Activated CD4-positive, alpha-beta T cell treated with anti-CD3 and anti-CD28 coated beads, Interleukin-2, amount 50 U/mL, for 16 hours (primary cell): ENCODE measurements at places on chromosomes 12 and 14.

- DNase-seq = no peak
These were observed 451.8 kb upstream of the TBX3 start for GRCh38 chr12:115135800-115136211.

GRCh38 chr14:75570797-75571196 is 7.6 kb upstream of the FLVCR2 start:
- DNase-seq = peak; percentile 72

GRCh38 chr14:71855399-71856036 is 76.7 kb upstream of the RGS6 start:
- peak; percentile 59 for DNase-seq

- DNase-seq = no peak
These were observed 42.4 kb upstream of the GPATCH2L start for GRCh38 chr14:76109087-76109880.

DNA sequence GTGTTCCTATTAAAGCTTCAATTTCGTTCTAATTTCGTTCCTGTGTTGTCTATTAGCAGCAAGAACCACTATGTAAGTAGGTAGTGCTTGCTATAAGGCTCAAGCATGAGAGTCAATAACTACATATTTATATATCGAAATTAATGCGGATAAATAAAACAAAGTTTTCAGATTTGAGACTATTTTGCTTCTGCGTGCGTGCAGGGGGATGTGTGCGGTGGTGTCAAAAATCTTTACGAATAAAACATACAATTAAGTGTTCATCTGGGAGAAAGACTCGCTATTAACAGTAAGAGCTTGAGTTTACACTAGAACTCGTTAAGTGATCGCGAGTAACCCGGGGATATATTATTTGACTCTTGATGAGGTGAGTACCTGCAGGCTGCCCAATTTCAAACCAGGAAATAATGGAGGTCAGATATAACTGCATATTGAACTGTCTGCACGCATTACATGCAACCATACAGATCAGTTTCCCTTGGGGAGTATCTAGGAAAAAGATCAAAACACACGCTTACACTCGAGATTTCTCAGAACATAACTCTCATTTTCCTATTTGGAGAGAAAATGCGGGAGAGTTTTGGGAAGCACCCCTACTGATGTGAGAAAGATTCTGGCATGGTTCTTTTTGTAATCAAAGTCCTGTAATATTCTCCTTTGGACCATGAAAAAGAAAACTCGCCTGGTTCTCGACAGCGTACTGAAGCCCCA is 813 bp downstream of the TWF1 start:
- peak; percentile 30 for DNase-seq

- DNase-seq = peak; percentile 49
These were observed 1.4 kb upstream of the FOS start for GRCh38 chr14:75277008-75277814.

DNA sequence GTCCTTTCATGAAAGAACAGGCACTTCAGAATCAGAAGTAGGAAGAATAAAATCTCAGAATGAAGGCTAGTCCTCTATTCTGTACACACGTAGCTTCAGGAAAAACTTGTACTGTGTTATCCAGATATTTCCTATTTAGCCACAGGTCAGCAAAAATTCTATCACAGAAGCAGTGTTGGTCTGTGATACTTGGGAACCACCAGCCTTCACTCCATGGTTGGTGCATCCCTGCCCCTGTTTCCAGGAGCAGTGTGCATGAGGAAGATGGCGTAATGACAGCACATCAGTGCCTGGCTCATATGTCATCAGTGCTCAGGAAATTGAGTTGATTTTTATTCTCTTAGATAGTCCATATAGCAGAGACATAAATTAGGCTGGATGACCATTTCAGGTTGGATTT is 87.7 kb downstream of the SAMD4A start:
- no peak for DNase-seq

DNA sequence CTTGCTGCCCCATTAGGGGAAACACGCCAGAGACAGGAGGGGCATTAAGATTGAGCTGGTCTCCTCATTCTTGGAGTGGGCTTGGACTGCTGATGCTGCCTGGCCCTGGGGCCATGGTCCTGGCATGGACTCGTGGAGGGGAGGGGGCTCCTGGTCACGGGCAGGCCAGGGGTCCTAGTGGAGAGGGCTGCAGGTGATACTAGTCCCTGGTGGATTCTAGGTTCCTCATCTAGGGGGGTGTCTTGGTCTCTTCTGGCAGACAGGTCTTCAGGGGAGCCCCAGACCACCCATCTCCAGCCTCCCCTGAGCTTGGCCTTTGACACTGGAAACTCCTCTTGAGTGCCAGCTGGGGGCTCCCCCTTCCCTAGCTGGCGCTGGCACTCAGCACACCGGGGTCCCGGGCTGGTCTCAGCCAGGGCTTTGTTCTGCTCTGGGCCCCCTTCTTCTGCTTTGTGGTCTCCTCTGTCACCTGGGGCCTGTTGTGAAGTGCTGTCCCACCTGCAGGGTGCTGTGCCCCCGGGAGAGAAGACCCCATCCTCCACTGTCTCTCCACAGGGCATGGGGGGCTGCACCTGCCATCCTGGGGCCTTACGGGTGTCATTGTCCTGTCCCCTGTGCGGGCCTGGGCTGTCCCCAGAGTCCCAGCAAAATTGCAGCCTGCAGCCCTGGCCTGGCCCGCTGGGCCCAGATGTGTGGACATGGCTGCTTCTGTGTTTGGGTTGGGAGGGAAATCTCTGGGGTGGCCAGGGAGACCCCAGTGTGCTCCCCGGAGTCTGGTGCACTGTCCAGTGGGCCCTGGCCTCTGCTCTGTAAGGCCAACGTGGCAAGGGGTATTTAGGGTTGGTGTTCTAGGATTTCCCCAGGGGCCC is 2.3 kb downstream of the KIF26A start:
- no peak for DNase-seq

GRCh38 chr12:8593246-8593645 is 19.4 kb downstream of the AICDA start:
- DNase-seq = no peak

- no peak for DNase-seq
These were observed 255.2 kb downstream of the NRXN3 start for GRCh38 chr14:78425330-78425729.

GRCh38 chr14:105168496-105168978 is at the start of gene JAG2:
TSS of gene JAG2 (minus strand) at chr14:105168776. CDS start at chr14:105168420, 356 bp downstream.
- DNase-seq = peak; percentile 49

DNA sequence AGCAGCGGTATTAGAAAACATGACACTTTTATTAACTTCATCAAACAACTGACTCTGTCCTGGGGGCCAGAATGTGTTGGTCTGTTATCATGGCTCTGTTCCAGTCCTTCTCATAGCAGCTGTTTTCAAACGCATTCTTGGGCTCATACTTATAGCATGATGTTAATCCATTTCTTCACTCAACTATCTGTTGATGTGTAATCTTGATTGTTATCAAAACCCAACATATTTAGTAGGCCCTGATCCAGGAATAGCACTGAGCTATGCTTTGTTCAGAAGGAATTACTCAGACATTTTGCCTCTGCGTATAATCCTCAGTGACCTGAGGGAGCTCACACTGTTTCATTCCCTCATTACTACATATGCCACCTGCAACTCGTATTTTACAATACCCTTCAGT is 315.9 kb downstream of the BMP4 start:
- no peak for DNase-seq

GRCh38 chr14:63179383-63179782 is 24.9 kb upstream of the RHOJ start:
- DNase-seq = no peak

- no peak for DNase-seq
These were observed 87.7 kb upstream of the CCDC196 start for GRCh38 chr14:66398437-66398836.

DNA sequence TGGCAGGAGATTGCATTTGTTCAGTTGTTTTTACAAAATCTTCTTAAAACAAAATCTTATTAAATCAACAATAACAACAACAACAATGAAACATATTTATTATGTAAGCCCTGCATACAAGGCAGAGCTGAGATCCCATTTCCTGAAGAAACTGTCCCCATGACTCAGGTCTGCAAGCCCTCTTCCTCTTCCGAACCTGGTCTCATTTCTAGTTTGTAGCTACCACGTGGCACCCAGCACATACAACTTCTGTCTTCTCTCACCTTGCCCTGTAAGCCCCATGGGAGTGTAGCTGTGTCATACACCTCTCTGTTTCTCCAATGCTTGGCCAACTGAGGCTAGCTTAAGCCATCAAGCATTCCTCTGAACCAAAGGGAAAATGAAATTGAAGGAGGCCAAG is 106.4 kb downstream of the SLC8A3 start:
- DNase-seq = no peak

DNA sequence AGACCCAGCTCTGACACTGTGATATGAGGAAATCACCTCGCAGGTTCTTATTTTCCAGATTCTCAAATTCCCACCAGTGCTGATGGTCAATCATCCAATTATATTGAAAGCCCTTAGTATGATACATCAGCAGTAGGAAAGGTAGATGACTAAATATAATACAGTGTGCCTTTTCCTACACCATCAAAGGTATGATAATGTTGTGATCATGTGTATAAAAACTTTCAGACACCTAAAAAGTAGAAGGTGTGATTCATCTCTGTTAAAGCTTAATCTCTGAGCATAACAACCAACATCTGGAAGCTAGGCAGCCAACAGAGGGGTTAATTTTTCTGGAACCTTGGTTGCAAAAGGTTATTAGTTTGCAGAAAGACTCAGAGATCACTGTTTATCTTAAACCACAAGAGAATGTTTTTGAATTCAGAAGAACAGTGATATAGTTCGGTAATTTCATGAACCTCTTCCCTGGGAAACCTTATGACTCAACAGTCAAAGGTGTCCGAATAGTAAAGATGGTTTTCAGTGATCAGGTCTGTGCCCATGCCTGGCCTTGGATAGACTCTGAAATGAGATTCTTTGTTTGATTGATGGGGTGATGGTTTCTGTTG is 122.5 kb downstream of the ETV6 start:
- DNase-seq = peak; percentile 69

DNA sequence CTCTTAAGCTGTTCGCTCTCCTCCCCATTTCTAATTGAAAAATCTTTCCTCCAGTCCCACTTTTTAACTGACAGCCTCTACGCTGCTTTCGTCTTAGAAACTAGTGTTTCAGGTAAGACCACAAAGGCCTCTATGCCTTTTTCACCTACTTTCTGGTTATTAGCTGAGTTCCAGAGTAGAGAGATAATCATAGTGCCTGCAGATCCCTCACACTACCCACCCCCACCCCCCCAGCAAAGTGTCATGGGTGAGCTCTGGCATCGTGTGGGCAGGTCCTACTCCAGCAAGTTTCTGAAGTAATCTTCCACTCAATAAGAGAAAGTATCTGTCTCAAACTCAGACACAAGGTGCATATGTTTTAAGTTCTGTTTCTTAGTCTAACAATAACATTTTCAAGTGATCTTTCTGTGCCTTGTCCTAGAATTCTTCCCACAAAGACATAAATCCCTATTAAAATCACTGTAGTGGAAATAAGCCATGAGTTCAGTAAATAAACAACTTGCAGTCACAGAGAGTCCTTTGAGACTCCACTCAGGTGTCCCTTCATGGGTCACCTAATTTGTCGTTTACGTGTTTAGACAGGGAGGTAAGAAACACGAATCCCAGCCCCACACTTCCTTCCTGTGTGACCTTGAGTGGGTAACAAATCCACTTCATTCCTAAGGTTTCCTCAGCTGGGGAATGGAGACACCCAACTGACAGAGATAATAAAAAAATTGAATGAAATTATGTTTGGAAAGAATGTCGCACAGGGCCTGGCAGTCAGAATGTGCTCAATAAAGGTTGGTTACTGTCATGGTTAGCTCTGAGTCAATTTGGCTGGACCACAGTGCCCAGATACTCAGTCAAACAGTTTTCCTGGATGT is 228.9 kb upstream of the CAND1 start:
- DNase-seq = no peak

GRCh38 chr12:22088886-22089285 is 42.9 kb downstream of the CMAS start:
- no peak for DNase-seq

DNA sequence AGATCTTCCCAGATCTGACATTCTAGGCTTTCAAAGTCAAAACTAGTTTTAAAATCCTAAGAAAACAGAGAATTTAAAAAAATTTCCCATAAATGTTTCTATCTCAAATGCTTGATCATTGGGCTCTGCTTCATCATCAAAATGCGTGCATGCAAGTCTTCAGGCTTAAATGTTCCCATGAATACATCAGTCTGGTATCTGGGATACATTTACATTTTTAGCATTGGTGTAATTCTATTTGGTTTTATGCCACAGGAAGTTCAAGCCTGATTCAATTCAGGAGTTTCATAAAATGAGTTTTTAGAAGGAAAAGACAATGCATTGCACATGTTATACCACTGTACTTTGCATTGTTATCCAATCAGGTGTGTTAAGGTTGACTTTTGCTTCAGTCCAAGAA is 336.4 kb downstream of the PCNX1 start:
- DNase-seq = no peak

GRCh38 chr14:30520536-30520935 is 38.4 kb upstream of the G2E3 start:
- DNase-seq = no peak

DNA sequence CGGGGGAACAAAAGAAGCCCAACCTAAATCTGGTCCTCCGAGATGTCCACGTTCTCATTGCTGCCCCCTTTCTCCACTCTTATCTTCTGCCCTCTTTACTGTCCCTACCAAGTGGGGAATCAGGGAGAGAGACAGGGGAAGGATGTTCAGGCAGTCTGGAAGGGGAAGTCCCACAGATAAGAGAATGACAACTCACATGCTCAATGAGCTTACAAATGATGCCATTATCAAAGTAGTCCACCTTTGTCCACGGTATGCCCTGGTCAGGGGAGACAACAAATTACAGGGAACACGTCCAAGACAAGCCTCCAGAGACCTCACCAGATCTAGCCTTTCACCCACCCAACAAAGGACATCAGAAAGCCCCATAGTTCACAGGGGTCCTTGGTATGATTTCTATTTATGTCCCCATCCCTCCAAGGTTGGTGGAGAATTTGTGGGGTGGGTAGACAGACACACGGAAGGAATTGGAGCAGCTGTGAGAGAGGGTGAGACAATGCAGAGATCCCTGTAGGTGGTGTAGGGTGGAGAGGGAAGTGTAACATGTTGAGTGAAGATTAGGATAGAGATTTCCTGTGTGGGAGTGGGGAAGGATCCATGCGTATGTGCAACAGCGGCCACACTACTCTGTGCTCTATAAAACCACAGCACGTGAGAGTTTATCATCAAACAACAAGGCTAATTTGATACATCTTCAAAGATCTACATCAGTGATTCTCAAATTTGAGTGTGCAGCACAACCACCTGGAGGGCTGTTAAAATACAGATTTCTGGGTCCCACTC is 10.7 kb downstream of the MYO1A start:
- no peak for DNase-seq

GRCh38 chr14:39555749-39556148 is 123.5 kb upstream of the FBXO33 start:
- DNase-seq = no peak

GRCh38 chr14:81473456-81474147 is 60.1 kb downstream of the SEL1L start:
- DNase-seq = no peak
